ENCODE measurements at places on chromosomes 16 and 17.

- DNase-seq, result no peak
Observed at GRCh38 chr16:56914896-56915295, 17.0 kb upstream of the HERPUD1 start.

DNA sequence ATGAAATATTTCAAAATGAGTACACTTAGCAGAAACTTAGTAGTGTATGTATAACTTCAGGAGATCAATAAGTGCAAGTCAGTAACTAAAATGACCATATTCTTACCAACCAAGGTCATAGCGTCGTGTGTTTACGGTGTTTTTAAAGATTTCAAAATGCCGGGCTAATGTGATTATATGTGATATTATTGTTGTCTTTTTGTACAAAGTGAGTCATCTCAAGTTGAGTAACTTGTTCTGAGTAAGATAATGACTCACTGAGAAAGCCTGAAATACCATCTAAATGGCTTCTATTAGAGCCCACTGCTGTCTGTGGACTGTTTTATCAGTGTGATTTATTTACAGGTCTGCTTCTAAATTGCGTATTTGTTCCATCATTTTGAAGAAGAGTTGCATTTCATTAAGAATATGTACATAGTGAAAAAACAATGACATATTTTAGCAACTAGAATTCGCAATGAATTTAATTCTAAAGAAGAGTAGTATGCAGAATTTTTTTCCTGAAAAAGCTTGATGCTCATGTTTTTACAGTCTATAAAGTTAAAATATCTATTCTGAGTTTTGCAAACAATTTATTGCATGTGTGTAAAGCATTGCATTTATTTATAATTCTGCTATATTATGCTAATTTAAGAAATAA, 12.7 kb downstream of the KRT12 start:
- no peak for DNase-seq

DNA sequence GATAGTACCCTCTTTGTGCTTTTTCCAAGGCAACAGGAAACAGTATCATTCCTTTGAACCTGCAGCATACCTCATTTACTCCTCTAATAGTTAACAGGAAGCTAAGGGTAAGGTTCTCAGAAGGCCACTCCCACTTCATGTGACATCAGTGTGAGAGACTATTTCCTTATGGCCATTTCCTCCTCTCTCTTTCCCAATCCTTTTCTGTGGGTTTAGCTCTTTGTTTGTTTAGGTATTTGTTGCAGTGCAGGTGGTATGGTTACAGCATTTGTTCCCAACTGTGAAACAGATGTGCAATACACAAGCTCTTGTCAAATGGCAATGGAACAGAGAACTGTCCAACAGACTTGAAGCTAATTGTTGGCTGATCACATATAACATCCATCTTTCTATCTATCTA, 14.7 kb downstream of the TMC5 start:
- DNase-seq, result no peak

DNA sequence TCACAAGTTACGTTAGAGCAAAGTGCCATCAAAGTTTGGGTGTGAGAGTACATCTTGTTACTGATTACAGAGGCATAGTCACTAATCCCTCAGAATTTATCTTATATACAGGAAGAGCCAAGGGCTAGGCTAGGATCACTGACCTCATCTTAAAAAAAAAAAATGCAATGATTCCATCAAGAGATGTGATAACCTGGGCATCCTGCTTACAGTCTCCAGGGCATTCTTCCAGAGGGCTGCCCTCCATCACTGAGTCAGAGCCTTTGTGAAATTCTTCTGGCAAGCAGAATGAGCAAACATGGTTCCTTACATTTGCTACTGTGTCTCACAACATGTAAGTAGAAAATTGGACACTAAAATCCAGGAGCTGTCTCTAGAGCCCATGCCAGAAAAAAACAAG, 410.6 kb downstream of the ZFHX3 start:
- no peak for DNase-seq

- DNase-seq, result no peak
Observed at GRCh38 chr17:2068031-2068518, 13.2 kb downstream of the HIC1 start.

DNA sequence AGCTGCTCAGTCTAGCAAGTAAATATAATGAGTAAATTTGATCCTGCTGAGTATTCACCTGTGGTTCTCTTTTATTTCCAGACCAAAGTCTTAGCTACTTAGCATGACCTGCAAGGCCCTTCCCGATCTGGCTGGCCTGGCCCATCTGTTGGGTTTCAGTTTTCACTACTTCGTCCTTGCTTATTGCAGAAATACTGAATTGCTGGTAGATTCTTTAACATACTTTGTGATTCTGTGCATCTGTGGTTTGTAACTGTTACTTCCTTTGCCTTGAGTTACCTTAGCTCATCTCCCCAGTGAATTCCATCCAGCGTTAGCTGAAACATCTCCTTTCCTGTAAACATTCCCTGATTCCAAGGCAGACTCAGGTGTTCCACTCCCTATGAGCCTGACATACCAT, 131.1 kb downstream of the PHKB start:
- no peak for DNase-seq

DNA sequence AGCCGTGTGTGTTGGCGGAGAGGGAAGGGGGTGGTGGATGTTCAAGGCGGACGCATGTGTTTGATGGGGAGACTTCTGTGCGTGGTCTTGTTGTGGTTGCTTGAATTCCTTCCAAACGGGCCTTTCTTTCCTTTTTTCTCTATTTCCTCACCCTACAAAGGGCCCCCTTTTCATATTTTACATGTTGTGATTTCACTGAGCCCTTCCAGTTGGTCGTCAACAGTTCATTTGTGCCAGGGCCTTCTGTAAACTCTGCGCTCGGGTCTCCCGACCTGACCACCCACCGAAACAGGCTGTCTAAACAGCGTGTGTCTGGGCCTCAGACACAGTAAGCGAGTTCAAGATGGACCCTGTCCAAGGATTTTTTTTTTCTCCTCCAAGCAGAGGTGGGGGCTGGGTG, 228.4 kb downstream of the IRF8 start:
- no peak for DNase-seq

GRCh38 chr17:80997424-80998117, 5.9 kb downstream of the CHMP6 start:
- no peak for DNase-seq

GRCh38 chr16:83561876-83562275, 245.9 kb upstream of the HSBP1 start:
- no peak for DNase-seq

DNA sequence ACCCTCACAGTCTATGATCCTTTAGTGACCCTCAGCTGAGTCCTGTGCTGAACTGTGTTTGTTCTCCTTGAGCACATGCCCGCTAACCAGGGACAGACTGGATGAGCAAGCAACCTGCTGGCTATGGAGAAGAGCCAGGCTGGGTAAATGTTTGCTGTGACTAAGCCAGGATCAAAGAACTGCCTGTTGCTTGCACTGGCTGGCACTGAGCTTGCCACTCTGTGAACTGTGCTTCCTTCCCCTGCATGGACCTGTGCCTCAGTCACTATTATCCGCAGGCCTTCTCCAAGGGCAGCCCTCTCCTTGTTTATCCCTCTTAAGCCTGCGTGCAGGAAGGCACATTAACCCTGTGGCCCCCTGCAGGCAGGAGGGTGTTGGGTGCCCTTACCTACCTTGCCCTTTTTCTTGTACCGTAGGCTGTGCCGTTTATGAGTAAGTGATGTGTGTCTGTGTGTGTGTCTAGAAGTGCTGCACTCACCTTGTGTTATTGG, 7.4 kb downstream of the PNPO start:
- DNase-seq, result no peak

DNA sequence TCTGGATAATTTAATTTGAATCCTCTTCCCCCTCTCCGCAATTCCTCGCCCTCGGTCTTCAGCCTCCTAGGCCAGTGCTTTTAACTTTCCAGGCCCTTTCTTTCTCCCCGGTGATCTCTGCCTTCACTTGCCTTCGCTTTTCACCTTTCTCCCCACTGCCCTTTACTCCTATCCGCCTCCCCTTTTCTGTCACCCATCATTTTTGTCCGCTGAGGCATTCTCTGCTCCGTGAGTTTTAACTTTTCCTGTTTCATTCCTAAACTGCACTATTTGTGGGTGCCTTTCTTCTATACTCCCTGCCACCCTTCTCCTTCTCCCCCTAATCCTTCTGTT, 729 bp downstream of the LONP2 start:
- no peak for DNase-seq

DNA sequence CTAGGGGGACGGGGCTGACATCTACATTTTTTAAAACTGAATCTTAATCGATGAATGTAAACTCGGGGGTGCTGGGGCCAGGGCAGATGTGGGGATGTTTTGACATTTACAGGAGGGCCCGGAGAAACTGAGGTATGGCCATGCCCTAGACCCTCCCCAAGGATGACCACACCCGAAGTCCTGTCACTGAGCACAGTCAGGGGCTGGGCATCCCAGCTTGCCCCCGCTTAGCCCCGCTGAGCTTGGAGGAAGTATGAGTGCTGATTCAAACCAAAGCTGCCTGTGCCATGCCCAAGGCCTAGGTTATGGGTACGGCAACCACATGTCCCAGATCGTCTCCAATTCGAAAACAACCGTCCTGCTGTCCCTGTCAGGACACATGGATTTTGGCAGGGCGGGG, 21.4 kb downstream of the ADAM11 start:
- no peak for DNase-seq

- DNase-seq, result no peak
Observed at GRCh38 chr17:13759518-13760335, 158.0 kb upstream of the HS3ST3A1 start.

GRCh38 chr16:20674684-20675487, 22.6 kb downstream of the ACSM1 start:
- DNase-seq, result no peak

DNA sequence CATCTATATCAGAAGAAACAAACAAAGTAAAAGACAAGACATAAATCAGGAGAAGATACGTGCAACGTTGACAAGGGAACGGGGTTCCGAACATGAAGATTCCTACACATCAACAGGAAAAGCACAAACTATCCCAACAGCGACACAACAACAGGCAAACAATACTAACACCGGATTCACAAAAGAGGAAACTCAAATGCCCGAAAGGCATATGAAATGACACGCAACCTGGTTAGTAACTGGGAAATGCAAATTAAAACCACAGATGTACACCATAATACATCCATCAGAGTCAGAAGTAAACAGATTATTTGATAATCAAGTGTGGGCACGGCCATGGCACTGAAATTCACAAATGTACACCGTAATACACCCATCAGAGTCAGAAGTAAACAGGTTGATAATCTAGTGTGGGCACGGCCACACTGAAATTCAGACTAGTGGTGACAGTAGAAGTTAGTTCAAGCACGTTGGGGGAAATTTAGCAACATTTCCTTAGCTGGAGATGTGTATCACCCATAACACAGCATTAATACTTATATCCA, 171.9 kb upstream of the RPH3AL start:
- DNase-seq, result no peak

- DNase-seq, result no peak
Observed at GRCh38 chr17:40418428-40418706, 671 bp upstream of the TOP2A start.

DNA sequence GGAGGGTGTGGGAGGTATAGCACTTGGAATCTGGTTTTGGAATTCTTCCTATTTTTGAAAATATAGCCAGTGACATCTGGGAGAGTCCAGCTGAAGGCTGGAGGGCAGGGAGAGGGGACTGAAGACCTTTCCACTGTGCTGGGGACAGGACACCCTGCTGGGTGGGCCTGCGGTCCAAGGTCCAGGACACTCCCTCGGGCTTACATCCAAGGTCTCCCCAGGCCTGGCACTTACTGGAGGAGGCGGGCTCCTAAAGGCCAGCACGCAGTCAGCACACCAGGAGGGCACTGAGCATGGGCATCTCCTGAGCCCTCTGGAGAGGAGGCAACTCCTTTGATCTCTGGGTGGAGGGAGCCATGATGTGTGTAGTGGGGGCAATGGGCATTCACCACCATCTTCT, 35.5 kb upstream of the ETV4 start:
- no peak for DNase-seq

- no peak for DNase-seq
Observed at GRCh38 chr16:78448658-78449271, 349.3 kb downstream of the WWOX start.

DNA sequence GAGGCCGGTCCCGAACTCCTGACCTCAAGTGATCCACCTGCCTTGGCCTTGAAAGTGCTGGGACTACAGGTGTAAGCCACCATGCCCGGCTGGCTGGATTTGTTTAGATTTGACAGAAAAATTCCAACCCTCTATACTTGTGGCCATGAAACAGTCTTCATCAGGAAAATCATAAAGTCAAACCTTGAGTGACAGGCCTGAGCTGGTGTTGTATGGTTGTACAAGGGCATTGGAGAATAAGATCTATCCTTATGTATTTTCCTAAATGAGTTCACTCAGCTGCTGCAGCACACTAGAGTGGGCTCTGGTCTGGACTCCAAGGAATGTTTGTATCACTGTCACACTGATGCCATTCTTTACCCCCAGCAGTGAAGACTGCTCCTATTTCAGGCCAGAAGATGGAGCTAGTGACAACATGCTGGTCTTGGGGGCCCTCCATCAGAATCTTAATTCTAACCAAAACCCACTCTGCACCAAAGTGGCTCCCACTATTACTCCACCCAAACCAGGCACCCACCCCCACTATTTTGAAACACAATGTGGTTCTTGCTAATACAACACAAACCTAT, 27.4 kb downstream of the SNX11 start:
- DNase-seq, result no peak

DNA sequence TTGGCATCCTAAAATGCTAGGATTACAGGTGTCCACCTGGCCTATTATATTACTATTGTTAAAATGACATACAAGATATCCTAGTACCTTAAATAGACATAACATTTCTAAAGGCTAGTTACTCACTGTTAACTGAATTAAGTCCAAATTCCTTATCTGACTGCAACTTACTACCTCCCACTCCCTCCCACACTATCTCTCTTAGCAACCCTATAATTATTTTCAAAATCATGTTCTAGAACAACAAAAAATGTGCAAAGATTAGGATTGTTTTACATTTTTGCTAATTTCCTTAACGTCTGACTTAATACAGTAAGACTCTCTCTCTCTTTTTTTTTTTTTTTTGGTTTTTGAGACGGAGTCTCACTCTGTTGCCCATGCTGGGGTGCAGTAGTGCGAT, 2.2 kb upstream of the ATF7IP2 start:
- no peak for DNase-seq

GRCh38 chr17:27244491-27245223, 49.3 kb upstream of the WSB1 start:
- DNase-seq, result no peak
